ENCODE measurements at places on chromosomes 2 and 18. TPM values are rescaled to one million over a fixed set of nuclear protein-coding genes. Genes with fewer than 3 reads are reported as not detected.

The UGT1A4 gene
- total RNA-seq = not detected

DNA sequence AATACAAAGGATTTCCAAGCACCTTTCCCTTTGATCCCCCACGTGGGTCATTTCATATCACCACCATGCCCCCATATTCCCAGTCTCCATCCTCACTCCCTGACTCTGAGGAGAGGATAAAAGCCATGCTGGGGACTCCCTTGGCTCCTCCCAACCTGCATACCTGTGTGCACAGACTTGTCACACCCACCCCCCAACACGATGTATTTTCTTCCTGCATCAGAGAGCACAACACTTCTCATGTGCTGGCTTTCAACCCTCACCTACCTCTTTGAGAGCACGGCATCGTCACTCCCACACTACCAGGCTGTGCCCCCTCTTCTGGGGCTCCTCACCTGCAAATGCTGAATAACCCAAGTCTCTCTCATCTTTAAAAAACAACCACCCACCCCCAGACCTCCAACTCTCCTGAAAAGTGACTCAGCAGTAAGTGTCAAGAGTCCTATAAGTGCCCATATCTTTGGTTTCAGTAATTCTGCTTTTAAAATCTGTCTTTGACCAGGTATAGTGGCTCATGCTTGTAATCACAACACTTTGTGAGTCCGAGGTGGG is 53.1 kb downstream of the AP1S3 start:
- no peak for DNase-seq

GRCh38 chr2:239292959-239293774 is 107.7 kb downstream of the HDAC4 start:
- DNase-seq = no peak

DNA sequence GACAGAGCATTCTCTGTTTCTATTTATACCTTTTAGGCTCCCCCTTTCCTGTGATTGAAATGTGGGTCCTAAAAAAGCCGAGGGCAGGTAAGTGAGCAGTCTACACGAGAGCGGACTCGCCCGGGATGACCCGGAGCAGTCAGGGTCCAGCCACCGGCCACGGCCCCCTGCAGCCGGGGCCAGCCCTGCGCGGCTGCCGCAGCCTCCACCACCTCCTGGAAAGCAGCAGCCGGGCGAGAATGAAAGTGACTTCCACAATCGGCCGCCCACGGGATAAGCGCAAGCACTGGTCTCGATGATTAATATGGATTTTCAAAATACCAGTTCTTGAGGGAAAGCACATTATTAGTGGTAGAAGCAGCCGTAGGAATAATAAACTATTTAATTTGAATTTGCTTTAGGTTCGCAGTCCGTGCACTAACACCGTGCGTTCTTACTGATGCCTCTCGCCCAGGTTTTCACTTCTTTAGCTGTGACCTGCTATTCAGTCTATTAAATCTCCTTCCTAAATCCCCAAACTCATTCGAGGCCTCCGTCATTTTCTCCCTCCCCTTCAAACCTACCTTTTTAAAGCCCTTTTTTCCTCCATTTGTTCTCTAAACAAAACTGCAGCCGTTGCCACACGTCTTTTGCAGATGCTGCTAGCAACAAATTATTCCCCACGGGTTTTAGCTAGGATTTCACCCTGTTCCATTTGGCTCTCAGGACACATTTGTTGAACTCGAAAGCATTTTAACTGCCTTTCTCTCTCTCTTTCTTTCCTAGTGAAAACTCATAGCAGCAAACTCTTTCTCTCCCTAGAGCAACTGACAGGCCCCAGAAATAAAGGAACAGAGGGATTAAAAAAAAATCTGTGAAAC is 1015.1 kb upstream of the PIK3C3 start:
- no peak for DNase-seq

The GPBAR1 gene
- 74.0 TPM for total RNA-seq

DNA sequence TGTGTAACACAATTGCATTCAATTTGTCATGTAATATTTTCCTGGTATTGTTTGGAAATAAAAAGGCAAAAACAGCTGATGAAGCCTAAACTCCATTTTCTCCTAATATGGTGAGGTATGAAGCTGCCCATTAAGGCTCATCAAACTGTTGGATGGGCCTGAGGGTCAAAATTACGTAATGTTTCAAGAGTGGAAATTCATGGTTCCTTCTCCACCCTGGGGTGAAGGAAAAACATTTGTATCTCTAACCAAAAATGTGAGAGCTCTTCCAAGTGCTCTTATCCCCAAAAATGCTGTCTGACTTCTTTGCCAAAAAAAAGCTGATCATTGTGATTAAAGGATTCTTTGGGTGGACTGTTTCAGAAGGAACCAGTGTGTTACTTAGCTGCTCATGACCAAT is 91.8 kb downstream of the ARHGAP28 start:
- DNase-seq = no peak

- no peak for DNase-seq
Observed at GRCh38 chr2:52844701-52845423, 922.7 kb upstream of the CHAC2 start.

DNA sequence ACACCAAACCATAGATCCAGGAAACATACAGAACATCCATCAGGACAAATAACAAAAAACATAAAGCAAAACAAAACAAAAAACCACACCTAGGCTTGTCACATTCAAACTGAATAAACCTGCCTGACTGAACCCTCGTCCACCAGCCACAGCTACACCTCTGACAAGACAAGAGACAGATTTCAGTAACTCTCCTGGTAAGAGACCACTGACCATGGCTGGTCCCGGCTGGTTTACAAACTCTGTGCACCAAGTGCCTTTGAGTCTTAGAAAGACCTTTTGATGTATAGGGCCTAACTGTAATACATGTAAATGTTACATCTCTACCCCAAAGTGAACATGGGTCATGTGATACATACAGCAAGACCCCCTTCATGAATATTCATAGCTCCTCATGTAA is 4.8 kb upstream of the SLC66A2 start:
- no peak for DNase-seq

- DNase-seq = no peak
Observed at GRCh38 chr2:145771525-145771924, 1251.6 kb upstream of the ZEB2 start.

- no peak for DNase-seq
Observed at GRCh38 chr18:78764544-78764943, 215.1 kb upstream of the SALL3 start.

GRCh38 chr2:203360833-203361430 is 32.7 kb downstream of the ABI2 start:
- DNase-seq = no peak

The PLEK gene
- total RNA-seq = 29.3 TPM

- no peak for DNase-seq
Observed at GRCh38 chr2:196263181-196263747, 91.9 kb upstream of the STK17B start.

DNA sequence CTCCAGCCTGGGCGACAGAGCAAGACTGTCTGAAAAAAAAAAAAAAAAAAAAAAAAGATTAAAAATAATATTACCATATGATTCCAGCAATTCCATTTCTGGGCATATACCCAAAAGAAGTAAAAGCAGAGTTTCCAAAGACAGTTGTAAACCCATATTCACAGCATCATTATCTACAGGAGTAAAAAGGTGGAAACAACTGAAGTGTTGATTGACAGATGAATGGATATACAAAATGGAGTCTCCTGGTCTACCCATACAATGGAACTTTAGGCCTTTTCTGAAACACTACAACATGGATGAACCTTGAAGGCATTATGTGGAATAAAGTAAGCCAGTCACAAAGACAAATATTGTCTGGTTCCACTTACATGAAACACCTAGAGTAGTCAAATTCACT is 5.7 kb downstream of the RNU4ATAC start:
- DNase-seq = no peak

All from omental fat pad (tissue), 4 donors.